Frontal cortex (tissue), 4 donors: ENCODE measurements at places on chromosomes 4 and X. TPM values are rescaled to one million over a fixed set of nuclear protein-coding genes. Genes with fewer than 3 reads are reported as not detected.

Gene SHOX
- not detected for total RNA-seq

Gene IQCM
- total RNA-seq, result not detected

Gene FGA
- total RNA-seq, result not detected

Gene PAGE1
- total RNA-seq, result 0.41 TPM

Gene CT45A1
- total RNA-seq, result not detected

Gene FAM90A26
- not detected for total RNA-seq

Gene RTL3
- not detected for total RNA-seq

Gene FRG2
- total RNA-seq, result not detected

Gene GASK1B
- 6.1 TPM for total RNA-seq

Gene ERAS
- total RNA-seq, result not detected

Gene OFD1
- total RNA-seq, result 15.9 TPM

Gene TENM3
- total RNA-seq, result 78.3 TPM

Gene CT83
- not detected for total RNA-seq

Gene NWD2
- total RNA-seq, result 21.2 TPM

Gene RNF128
- 1.6 TPM for total RNA-seq

Gene ZXDA
- total RNA-seq, result 25.3 TPM

Gene HTT-AS
- total RNA-seq, result not detected

Gene SUPT20HL2
- not detected for total RNA-seq

Gene ARHGEF38
- total RNA-seq, result under 0.01 TPM

Gene STK32B
- 57.5 TPM for total RNA-seq

Gene UGT2B15
- not detected for total RNA-seq

Gene PCDH11X
- total RNA-seq, result 108 TPM

Gene SPACA5B
- total RNA-seq, result not detected

Gene KCND1
- total RNA-seq, result 0.41 TPM

Gene EXOSC9
- total RNA-seq, result 27.3 TPM

Gene MAGEC2
- total RNA-seq, result not detected

Gene SSX2
- total RNA-seq, result not detected

Gene FAM149A
- 31.0 TPM for total RNA-seq

Gene REPS2
- 31.4 TPM for total RNA-seq

Gene PAGE5
- total RNA-seq, result not detected

Gene MAGEC1
- total RNA-seq, result not detected

Gene ADH7
- total RNA-seq, result not detected

Gene NPY1R
- 179 TPM for total RNA-seq

Gene OPRPN
- total RNA-seq, result not detected

Gene NSUN7
- total RNA-seq, result 11.0 TPM

Gene F9
- not detected for total RNA-seq

Gene LGI2
- 2.0 TPM for total RNA-seq

Gene SPARCL1
- 48.9 TPM for total RNA-seq

Gene MAD2L1
- total RNA-seq, result 4.9 TPM

Gene NXF2
- total RNA-seq, result not detected

Gene CXorf49
- not detected for total RNA-seq

Gene BGN
- 1.6 TPM for total RNA-seq

Gene SPANXA1
- not detected for total RNA-seq

Gene CITED1
- 7.3 TPM for total RNA-seq

Gene SLC6A14
- not detected for total RNA-seq

Gene ZMAT1
- 6.5 TPM for total RNA-seq

Gene ELF4
- total RNA-seq, result 0.41 TPM

Gene PALLD
- total RNA-seq, result 17.1 TPM

Gene ESX1
- not detected for total RNA-seq

Gene RAI2
- 2.9 TPM for total RNA-seq

Gene FGF2
- total RNA-seq, result 12.2 TPM

Gene SLC9A7
- 30.6 TPM for total RNA-seq

Gene ANKRD50
- total RNA-seq, result 84.8 TPM

Gene ATP5ME
- total RNA-seq, result 70.9 TPM

Gene AKAP4
- total RNA-seq, result not detected

Gene TMPRSS11E
- not detected for total RNA-seq

Gene SPINK2
- not detected for total RNA-seq
